SK-N-SH (cell line): ENCODE measurements at places on chromosomes 4 and X.
A peak's percentile ranks its signal among the peaks of the same experiment; 100 is the strongest.

DNA sequence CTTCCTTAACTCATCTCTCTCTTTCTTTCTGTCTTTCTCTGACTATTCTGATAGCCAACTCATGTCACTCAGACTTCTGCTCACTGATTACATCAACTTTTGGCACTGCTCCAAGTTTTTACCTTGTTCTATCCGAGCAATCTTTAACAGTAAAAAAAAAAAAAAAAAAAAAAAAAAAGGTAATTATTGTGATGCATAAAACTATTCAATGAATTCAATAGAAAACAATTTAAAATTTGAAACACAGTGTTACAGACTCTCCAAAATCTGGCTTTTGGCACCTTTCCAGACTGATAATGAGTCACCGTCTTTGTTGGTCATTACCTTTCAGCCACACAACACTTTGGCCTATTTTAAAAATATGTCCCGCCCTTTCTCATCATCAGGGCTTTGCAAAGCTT, 229.5 kb downstream of the GALNTL6 start:
- DNase-seq, result no peak

- DNase-seq, result no peak
These were observed 137.9 kb downstream of the INPP4B start for GRCh38 chr4:142708231-142708630.

- DNase-seq, result peak; percentile 26
These were observed 954.3 kb downstream of the PCDH7 start for GRCh38 chr4:31674313-31674947.

GRCh38 chr4:163748449-163748848, 254.0 kb downstream of the TMA16 start:
- DNase-seq, result peak; percentile 24

DNA sequence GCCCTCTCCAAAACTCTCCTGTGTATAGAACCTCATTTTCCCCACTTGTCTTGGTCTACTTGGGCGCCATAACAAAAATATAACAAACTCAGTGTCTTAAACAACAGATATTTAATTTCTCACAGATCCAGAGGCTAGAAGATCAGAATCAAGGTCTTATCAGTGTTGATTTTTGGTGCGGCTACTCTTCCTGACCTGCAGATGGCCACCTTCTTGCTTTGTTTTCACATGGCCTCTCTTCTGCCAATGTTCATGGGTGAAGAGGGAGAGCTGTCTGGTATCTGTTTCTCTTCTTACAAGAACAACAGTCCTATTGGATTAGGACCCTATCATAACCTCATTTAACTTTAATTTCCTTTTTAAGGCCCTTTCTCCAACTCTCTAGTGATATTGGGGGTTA, 177.3 kb downstream of the PABPC4L start:
- no peak for DNase-seq

DNA sequence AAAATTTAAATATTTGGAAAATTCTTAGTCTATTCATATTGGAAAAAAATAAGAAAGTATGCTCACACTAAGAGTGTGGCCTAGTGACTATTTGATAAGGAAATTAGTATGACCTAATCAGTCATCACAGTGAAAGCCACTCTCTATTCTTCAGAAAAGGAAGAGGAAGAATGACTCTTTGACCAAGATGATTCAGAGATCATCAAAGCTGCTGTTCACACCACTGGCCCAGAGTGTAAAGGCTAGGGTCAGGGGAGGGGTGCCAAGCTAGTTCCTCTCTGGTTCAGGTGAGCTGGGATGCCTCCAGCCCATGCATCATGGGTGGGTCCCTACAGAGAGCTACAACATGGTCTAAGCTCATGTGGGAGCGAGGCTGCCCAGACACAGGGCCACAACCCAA, 396.9 kb upstream of the NDST3 start:
- no peak for DNase-seq

- no peak for DNase-seq
These were observed 196.5 kb downstream of the STK32B start for GRCh38 chr4:5247735-5248134.

GRCh38 chrX:110412971-110413726, 54.5 kb downstream of the RTL9 start:
- DNase-seq, result peak; percentile 74

DNA sequence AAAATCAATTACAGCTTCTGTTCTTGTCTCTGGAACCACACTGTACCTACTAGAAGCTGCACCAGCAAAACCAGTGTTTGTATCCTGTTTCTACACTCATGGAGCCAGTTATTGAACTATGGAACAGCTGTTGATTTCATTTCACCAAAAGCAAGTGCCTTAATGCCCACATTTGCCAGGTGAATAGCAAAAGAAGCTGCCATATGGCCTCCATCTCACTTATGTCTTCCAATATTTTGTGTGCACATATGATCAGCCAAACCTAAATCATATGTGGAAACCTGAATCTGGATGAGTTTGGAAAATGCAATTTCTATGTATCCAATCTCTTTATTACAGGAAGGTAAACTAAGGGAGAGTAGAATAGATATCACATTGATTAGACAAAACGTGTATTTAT, 415.8 kb upstream of the GRID2 start:
- DNase-seq, result no peak

DNA sequence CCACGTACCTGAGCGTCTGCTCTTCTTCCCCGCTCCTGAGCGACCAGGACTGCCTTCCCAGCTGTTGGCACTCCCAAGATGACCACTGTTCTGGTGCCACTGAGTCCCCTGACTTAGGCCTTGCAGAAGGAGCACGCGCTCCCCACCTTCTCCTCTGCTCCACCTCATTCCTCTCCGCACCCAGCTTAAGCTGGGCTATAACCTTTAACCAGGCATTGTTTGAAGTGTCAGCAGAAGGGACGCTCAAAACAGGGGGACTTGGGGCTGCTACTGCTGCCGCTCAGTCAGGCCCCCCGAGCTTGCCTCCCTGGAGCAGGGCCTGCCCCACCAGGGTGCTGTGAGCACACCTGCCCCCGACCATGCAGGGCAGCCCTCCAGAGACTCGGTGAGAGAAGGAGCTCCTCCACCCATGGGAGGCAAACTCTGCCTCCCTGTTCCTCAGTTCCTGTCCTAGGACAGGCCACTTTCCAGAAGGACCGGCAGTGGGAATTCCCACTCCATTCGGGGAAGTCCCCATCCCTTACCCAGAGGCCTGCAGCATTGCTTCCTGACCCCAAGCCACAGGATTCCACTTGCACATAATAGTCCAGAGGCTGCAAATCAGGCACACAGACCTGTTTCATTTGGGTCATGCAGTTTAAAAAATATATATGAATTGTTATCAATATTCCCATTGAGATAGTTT, 99.7 kb upstream of the ENPP6 start:
- no peak for DNase-seq

- DNase-seq, result no peak
These were observed 481.6 kb downstream of the PABPC4L start for GRCh38 chr4:133720001-133720400.

GRCh38 chr4:8377103-8378075, 63.1 kb downstream of the ACOX3 start:
- no peak for DNase-seq

GRCh38 chr4:70734168-70734954, 12.6 kb downstream of the RUFY3 start:
- no peak for DNase-seq
